ENCODE measurements at places on chromosomes 11 and 22. TPM values are rescaled to one million over a fixed set of nuclear protein-coding genes. Genes with fewer than 3 reads are reported as not detected.

NRIP3 gene
- 37.7 TPM for total RNA-seq

OR8G1 gene
- not detected for total RNA-seq

MMP12 gene
- total RNA-seq, result 0.18 TPM

ABCC8 gene
- total RNA-seq, result not detected

KCNK4 gene
- not detected for total RNA-seq

OR8D1 gene
- total RNA-seq, result not detected
